Stimulated activated CD4-positive, alpha-beta T cell treated with anti-CD3 and anti-CD28 coated beads, TNF-alpha, amount 100 ng/mL, for 1 hour (primary cell): ENCODE measurements at places on chromosomes 16 and 17.

GRCh38 chr16:86048221-86048620 is 149.3 kb downstream of the IRF8 start:
- DNase-seq: no peak

DNA sequence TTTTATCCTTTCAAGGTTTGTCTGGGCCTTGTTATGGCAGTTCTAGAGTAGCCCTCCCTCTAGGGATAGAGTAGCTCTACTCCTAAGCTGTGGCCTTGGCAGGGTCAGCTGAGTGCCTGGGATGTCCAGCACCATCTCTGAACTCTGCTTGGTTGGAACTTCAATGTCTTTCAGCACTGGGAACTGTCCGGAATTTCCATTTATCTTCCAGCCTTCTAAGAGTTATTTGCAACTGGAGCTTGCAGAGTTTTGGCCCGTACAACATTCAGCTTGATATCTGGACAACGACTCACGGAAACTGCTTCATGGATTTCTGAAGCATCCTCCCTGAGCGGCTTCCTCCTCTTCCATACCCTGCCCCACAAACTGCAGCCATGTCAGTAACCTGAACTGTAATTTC is 22.9 kb downstream of the MMD start:
- no peak for DNase-seq

DNA sequence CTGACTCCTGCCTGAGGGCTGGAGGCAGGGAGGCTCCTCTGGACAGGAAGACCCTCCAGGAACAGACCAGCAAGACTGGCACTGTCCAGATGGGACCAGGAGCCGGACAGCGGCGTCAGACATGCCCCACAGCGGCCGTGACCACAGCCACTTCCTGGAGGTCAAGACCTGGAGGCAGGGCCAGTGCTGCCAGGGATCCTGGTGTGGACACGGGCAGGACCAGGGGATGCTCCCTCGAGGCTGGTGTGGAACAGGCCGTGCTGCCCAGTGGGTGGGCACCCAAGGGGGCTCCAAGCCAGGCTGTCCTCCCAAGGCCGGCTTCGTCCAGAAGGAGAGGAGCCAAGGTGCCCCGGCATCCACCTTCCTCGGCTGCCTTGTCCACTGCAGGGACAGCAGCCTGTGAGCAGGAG is 4.5 kb upstream of the CCDC57 start:
- DNase-seq: no peak

- no peak for DNase-seq
Measured at GRCh38 chr16:1089439-1089821, 6.6 kb downstream of the C1QTNF8 start.

DNA sequence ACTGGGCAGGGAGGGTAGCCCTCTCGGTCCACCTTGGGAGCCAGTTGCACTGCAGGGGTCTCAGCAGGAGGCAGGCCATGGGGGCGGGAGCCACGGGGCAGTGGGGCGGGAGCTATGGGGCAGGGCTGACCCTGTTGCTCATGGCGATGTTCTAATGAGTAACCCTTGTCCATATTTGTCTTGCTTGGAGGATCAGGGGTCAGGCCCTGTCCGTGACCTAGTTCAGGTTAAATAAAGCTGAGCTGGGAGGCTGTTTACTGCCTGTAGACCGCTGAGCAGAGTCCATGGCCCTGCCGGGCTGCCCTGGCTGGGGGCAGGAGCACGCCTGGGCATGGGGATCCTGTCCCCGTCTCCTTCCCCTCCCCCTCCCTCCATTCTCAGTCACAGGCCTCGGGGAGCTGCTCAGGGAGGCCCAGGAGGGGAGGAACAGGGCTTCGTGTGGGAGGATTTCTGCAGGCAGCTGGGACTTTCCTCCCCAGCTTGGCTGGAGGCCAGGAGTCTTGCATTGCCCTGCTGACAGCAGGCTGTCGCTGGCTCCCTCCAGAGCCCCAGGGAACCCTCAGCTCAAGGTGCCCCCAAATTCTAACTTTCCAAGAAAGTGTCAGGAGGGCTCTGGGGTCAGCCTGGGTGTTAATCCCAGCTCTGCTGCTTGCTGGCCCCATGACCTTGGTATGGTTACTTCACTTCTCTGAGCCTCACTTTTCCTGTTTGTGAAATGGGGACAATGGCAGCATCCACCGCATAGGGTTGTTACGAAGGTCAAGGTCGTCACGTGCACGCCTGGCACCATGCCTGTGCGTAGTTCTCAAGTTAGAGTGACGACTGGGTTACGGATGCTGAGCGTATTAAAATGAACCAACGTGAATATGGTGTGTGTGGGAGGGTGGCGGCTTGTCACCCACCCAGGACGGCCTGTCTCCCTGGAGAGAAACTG is 6.1 kb upstream of the SERPINF2 start:
- DNase-seq: no peak

- no peak for DNase-seq
Measured at GRCh38 chr16:88973007-88973410, 4.0 kb downstream of the CBFA2T3 start.

DNA sequence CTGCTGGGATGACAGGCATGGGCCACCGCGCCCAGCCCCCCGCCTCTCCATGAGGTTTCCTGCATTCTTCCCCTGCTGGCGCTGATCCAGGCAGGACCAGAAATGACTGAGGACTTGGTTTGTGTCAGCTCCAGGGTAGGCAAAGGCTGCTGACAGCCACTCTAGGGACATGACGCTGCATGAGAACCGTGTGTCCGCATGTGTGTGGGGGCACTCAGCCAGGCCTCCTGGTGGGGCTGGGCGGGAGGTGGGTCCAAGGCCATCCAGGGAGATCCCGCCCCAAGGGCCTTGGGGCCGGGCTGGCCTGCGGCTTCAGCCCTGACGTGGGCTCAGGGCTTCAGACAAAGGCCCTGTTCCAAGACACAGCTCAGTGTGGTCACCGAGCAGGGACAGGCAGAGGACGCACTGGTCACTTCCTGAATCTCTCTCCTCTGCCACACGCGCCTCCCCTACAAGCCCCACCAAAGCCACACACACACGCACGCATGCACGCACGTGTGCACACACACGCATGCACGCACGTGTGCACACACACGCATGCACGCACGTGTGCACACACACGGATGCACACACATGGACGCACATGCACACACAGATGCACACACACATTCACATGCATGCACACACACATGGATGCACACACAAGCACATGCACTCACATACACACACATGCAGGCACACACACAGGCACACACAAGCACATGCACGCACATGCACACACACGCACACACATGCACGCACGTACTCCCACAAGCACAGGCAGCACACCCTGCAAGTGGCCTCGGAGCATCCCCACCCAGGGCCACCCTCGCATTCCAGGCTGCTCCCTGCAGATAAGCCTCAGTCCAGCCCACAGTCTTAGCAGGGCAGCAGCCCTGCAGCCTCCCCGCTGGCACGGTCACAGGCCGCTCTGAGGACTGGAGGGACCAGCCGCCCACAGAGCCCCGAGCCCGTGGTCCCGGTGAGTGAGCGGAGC is 5.3 kb upstream of the TMEM204 start:
- no peak for DNase-seq
